ENCODE measurements at places on chromosomes 13 and 19.

DNA sequence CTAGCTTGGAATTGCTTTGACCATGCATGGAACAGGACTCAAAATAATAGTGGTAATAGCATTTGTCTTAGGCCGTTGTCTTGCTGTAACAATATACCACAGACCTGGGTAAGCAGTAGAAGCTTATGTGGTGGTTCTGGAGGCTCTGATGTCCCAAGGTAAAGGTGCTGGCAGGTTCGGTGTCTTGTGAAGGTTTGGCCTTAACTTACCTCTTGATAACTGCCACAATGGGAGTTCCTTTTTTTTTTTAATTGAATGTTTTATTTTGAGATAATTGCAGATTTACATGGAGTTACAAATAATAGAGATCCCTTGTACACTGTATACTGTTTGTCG, 5.8 kb downstream of the RPL21 start:
- DNase-seq = no peak

GRCh38 chr19:46616631-46617322, 8.1 kb downstream of the PTGIR start:
- DNase-seq = no peak

GRCh38 chr19:42199440-42200115, 17.9 kb downstream of the DEDD2 start:
- DNase-seq = no peak

DNA sequence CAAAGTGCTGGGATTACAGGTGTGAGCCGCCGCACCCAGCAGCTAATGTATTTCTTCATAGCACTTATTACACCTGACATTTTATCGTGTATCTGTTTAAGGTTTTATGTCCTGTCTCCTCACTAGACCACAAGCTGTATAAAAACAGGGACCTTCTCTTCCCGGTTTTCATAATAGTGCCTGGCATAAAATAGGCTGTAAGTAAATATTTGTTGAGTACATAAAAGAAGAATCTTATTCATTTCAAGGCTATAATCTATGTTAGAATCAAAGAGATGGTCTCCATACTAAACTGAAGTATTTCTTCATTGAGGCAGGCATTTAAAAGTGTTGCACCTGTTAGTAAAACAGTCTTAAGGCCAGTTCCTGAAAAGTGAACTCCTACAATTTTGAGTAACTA, 194.0 kb downstream of the SHISA2 start:
- no peak for DNase-seq

GRCh38 chr19:38650911-38651584, 3.6 kb downstream of the ACTN4 start:
- DNase-seq = no peak

DNA sequence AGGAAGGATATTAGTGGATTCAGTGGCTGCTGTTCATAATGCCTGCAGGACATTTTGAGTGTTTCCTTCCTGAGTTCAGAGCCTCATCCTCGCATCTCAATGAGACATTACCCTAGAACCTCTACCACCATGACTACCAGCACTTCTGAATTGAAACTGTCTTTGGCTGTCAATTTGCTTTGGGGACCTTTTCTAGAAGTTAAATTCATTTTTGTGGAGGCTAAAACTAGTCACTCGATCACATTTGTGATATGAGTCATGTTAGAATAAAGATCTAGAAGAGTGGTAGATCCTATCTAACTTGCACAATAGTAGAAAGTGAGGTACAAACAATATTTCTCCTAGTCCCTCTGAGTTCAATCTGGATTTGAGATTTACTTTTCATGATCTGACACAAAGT, 124.9 kb downstream of the KCNRG start:
- DNase-seq = no peak

DNA sequence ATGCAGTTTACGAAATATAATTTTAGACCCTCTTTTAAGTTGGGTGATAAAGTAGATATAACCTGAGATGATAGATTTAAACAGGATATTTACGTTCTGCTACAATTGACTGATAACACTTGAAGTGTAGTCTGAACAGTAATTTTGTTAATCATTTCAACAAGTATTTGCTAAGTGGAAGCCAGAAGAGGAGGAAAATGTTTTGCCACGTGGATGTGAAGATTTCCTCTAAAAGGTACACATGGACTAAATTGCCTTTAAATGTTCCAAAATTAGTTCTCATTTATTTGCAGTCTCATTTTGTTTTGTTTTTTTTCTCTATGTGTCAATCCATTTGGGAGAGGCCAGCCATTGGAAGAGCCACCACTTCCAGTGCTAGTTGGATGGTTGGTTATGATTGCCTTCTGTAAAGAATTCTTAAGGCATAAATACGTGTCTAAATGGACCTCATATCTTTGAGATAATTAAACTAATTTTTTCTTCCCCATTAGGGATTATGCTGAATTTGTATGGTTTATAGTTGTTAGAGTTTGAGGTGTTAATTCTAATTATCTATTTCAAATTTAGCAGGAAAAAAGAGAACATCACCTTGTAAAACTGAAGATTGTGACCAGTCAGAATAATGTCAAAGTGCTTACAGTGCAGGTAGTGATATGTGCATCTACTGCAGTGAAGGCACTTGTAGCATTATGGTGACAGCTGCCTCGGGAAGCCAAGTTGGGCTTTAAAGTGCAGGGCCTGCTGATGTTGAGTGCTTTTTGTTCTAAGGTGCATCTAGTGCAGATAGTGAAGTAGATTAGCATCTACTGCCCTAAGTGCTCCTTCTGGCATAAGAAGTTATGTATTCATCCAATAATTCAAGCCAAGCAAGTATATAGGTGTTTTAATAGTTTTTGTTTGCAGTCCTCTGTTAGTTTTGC, 2.8 kb downstream of the MIR17HG start:
- no peak for DNase-seq

- DNase-seq = no peak
These were observed 304.1 kb downstream of the PCDH20 start for GRCh38 chr13:61111529-61111928.

DNA sequence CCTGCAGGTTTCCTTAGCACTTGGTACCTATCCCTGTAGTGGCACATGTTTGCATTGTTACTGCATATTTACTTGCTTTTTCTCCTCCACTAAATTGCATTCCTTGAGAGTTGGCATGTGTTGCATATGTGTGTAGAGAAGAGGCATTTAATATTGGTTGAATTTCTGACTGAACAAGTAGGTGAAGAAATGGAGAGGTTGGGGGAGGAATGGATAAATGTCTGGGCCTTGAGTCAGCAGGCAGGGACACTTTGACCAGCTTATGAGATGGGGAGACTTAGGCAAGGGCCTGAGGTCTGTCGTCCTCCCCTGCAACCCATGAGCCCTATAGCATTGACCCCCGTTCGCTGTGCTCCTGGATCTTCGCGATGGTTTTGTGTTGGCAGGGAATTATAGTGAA, 2.0 kb upstream of the GPR18 start:
- DNase-seq = no peak

DNA sequence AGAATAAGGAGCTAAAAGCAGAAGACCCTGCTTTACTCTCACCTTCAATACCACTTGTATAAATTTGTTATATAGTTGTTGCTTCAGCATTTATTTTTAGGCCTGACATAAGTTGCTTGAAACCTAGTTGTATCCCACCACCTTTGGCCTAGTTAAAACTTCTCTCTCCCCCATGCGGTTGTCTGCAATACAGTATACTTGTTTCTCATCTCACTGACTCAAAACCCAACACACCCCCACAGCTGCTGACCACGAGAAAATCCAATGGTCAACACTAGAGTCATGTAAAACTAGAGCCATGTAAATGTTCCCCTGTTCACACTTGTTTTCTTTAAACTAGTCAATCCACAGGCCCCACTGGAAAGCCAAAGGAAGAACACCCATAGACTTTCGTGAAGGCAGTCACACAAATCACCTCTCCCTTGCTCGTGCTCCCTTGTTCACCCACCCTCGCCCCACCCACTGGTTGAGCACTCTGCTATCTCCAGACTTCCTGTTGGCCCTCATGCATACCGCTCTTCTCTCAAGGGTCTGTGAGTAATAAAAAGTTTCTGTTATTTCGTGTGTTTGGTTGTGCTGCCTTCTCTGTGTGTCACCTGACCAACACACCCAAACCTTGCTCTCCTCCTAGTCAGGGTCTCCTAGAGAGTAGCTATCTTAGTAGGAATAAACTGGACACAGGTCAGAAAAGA, 12.9 kb upstream of the CCDC169 start:
- no peak for DNase-seq

DNA sequence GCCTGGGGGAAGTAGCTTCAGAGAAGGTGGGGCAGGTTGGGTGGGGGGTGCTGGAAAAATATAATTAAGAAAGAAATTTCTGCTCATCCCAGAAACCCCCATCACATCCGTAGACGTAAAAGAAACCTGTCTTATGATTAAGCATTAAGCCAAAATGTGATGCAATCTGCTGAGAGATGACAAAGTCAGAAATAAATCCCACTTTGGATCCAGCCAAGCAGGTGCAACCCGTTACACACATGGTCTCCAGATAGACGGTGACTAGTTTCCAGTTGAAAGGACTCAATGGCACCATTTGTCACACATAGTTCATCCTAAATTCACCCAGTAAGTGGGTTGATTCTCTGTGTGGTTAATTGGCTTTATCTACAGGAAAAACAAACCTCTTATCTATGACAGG, 34.1 kb downstream of the PSG5 start:
- no peak for DNase-seq
